ENCODE measurements at places on chromosomes 5 and 9.

- no peak for DNase-seq
Observed at GRCh38 chr9:126151686-126152134, 174.9 kb upstream of the MVB12B start.

DNA sequence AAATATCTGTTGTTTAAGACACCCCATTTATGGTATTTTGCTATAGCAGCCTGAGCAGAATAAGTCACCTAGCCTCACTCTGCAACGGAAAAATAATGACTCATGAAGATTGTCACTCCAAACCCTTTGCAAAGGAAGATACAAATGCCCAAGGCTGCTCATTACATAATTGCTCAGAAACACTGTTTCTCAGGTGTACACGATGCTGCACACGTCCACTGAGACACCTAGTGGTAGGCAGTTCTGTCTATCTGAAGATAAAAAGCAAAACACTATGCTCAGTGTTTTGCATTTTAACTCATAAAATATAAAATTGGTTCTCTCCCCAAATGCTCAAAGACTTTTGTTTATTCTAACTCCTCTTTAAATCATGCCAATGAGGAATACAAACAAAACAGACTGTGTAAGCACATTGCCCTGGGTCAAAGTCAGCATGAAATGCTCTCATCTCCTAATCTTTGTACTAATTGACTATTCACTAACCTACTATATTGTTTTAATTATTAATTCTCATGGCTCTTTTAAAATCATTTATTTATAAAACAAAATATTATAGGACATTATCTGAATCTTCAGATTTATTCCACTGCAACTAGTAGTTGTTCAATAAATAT, 7.7 kb upstream of the TSLP start:
- DNase-seq = no peak

- no peak for DNase-seq
Observed at GRCh38 chr5:1034421-1034905, 25.9 kb downstream of the NKD2 start.

- no peak for DNase-seq
Observed at GRCh38 chr5:137847687-137848086, 20.0 kb upstream of the MYOT start.

GRCh38 chr9:127351182-127352166, 45.5 kb upstream of the SLC2A8 start:
- DNase-seq = no peak
